GM23248 (cell line): ENCODE measurements at places on chromosomes 1 and 21.
A peak's percentile ranks its signal among the peaks of the same experiment; 100 is the strongest.

DNA sequence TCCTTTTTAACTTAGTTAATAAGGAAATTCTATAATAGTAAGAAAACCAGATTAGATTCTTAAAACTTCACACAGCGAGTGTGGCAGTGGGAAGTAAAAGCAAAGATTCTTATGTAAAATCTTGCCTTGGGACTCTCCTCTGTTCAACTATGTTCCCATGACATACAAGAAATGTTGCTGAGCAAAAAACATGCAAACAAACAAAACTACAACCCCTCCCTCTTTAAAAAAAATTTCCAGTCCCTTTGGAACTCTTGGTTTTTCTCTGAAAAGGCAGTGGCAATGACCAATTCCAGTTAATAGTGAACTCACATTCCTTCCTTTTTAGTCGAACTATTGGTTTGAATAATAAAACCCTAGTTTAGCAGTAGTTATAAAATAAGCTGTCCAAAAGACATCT is 453.1 kb upstream of the ZRANB2 start:
- DNase-seq = no peak

GRCh38 chr1:223031733-223032601 is 111.1 kb downstream of the TLR5 start:
- peak; percentile 96 for DNase-seq

DNA sequence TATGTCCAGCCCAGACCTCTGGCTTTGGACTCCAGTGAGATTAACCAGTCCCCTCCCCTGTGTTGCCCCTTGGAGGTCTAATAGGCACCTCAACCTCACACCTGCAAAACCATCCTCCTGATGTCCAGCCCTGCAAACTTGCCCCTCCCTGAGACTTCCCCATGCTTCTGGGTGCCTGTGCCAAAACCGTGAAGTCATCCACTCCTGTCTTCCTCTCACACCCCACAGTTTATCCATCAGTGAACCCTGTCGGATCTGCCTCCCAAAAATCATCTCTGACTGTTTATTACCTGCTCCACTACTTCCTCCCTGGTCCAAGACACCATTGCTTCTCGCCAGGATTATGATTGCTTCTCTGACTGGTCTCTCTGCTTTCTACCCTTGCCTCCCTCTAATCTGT is 31.7 kb upstream of the PADI1 start:
- no peak for DNase-seq

GRCh38 chr1:117301901-117302300 is 65.3 kb upstream of the MAN1A2 start:
- no peak for DNase-seq

DNA sequence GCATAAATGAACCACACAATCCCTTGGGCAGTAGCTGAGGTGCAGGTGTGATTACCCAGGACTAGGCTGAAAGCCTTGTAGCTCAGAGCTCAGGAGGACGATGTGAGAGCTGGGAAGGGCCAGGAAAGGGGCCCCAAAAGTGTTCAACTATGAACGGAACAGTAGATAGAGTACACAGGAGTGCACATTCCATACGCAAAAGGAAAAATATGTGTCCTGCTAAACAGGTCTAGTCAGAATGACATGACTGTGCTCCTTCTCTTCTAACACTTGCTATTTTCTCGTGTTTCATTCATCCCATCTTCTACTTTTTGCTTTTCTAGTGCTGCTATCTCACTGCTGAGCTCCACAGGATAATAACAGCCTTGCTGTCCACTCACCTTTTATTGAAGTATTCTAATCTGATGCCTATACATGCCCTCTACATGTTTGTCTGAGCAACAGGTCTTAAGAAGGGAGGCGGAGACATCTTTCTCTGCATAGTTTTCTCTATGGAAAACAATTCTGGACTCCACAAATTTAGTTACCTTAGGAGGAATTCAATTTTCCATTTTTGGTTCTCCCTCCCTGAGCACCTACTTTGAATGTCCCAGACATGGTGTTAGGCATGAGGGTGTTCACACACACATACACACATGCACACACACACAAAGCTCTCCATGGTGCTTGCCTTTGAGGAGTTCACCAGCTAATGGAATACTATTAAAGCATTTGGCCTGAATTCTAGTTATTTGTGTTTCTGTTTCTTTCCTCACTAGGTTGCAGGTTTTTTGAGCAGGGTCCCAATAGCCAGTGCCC is 3.4 kb downstream of the S100A10 start:
- peak; percentile 38 for DNase-seq

DNA sequence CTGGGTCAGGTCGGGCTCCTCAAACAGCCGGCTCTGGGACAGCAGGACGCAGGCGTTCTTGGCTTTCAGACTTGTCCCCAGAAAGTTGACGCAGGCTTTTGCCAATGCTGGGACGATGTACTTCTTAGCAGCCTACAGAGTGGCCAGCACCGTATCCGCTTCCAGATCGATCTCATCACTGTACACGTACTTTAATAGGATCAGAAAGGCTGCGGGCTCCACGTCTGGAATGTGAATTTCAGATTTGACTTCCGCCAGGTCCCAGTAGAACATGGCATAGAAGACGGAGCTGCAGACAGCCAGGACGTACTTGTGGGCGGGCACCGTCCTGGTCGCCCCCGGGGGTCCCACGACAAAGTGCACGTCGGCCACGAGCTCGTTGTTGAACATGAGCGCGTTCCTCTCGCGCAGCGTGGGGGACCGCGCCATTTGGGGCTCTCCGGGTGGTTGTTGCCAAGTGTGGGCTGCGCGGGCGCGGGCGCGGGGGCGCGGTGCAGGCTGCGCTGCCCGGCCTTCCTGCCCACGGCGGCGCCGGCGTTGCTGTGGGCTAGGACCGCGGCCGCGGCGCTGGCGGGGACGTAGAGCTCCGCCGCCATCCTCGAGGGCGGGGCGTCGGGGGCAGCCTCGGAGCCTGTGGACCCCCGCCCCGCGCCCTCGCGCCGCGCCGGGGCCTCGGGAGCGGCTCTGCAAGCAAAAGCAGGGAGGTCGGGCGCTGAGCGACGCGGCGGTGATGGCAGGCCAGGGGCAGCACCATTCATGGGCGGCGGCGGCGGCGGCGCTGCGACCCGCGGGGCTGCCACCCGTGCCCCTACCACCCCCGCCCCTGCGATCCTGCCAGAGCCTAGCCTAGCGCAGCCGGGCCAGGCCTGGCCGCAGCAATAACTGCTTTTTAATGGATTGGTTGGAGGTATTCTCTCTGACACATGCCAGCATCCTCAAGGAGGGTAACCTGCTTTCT is 10.6 kb downstream of the CNR2 start:
- DNase-seq = peak; percentile 29

DNA sequence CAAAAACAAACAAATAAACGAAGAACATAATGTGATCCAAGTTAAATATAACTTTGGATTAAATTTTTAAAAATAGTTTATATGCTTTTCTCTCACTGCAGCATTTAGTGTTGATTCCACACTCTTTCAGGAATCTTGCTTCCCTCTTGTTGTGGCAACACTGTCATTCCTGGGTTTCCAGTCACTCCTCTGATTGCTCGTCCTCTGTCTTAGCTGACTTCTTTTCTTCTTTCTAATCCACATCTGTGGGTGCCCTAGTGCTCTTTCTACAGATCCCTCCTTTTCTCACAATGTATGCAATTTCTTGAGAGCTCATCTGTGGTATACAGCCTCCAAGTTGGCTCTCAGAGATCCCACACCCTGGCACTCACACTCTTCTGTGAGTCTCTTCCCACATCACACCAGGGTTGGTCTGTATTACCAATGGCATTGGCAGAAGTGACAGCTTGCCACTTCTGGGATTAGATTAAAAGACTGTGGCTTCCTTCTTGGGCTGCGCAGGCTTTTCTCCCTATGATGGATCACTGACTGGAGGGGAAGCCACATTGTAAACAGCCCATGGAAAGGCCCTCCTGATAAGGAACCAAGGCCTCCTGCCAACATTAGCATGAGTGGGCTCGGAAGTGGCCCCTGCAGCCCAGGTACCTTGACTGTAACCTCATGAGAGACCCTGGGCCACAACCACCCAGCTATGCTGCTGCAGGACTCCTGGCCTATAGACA is 11.5 kb upstream of the MYOC start:
- DNase-seq = peak; percentile 72

DNA sequence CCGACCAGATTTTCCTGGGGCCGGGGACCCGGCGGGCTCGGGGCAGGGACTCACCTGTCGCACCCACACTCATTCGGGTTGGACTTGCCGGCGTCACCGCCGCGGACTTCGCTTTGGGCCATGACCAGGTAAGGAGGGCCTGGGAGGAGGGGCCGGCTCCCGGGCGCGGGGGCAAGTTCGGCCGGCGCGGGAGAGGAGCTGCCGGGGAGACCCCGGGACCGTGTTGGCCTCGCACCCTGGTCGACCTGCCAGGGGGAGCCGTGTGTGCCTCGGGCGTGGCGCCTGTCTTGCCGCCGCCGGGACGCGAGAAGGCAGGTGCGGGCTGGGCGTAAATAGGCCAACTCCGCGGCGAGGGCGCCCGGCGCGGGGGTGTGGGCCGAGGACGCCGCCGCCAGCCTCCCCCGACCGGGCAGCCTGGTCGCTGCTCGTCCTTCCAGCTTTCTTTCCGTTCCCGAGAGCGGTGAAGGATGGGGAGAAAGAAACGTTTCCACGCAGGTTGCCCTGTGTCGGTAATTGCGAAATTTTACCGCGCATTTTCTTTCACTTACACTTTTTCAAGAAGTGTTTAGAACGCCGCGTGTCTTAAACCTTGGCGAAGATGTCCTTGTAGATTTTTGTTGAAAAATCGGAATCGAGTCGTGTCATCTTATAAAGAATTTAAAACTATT is 558 bp downstream of the USP1 start:
- peak; percentile 54 for DNase-seq

GRCh38 chr1:5911871-5912271 is 80.4 kb downstream of the NPHP4 start:
- no peak for DNase-seq

DNA sequence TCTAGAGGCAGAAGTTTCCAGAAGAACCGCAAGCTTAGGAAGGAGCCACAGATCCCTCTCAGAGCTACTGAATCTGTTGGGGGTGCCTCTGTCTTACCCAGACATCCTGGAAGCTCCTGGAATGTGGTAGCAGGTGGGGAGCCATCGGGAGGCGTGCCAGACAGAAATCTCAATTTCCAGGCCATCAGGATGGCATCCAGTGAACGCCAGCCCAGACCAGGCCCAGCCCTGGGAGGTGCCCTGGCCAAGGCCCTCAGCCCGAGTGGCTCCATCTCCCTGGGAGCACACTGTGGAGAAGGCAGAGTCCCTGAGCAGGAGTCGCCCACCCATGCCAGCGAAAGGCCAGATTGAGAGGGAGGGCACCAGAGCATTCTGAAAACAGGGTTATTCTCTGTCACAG is 2.5 kb downstream of the ABCA4 start:
- DNase-seq = no peak

DNA sequence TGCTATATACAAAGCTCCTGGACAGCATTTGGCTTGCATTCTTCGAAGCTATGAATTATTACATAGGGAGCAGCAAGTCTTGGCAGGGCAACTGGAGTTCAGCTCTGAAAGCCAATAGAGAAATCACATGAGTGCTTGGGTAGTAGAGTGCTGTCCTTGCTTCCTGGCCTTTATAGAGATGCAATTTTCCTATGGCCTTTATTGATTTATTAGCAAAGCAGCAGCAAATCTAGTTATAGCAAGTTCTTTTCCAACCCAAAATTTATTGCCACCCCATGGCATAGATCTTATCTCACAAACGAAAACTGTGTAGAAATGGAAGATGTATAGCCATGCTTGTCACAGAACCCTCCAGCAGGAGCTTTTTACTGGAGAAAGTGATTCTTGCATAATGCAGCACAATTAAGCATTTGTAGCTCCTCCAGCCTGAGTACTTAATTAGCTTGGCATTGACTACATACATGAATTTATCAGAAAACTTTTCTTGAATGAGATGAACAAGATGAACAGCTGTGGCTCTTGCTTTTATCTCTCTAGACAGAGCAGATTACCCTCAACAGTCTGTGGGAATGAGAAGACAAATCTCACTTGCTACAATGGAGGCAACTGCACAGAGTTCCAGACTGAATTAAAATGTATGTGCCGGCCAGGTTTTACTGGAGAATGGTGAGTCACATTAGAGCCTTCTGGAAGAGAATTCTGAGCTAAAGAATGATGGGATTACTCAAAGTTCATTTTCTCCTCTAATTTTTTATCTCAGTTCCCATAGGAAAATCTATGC is 170.1 kb downstream of the CRB1 start:
- DNase-seq = peak; percentile 46

GRCh38 chr1:3381901-3382300 is 72.6 kb upstream of the ARHGEF16 start:
- no peak for DNase-seq

DNA sequence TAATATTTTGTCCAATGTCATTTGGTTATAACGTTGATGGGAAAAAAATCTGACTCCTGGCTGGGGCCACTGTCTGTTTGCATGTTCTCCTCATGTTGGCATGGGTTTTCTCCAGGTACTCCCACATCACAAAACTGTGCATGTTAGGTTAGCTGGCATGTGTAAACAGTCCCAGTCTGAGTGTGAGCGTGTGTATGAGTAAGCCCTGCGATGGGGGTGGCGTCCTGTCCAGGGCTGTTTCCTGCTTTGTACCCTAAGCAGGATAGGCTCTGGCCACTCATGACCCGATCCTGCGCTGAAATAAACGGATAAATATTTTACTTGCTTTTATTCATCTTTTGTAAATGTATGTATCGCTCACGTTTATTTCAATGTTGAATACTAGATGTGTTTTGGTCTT is 13.5 kb downstream of the EFCAB14 start:
- DNase-seq = no peak

DNA sequence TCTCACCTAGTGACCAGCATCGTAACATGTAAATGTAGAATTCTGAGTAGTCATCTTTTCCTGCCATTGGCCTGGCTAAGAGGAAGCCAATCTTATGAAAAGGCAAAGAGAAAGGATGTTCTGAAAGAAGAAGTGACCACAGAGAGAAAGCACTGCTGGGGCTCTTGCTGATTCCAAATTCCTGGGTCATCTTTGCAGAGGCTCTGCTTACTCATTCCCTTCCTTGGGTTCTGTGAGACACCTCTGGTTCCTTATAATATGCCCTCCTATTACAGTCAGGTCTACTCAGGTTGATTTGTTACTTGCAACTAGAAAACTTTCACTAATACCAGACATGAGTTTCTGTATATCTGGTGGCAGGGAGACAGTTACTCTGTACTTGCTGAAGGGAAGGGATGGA is 198.8 kb upstream of the C8B start:
- DNase-seq = peak; percentile 54

GRCh38 chr21:31414263-31415000 is 70.4 kb upstream of the TIAM1 start:
- DNase-seq = no peak

DNA sequence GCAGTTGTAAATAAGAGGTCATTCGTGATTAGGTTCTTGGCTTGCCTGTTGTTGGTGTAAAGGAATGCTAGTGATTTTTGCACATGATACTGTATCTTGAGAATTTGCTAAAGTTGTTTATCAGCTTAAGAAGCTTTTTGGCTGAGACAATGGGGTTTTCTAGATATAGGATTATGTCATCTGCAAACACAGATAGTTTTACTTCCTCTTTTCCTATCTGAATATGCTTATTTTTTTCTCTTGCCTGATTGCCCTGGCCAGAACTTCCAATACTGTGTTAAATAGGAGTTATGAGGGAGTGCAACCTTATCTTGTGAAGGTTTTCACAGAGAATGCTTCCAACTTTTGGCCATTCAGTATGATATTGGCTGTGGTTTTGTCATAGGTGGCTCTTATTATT is 576.1 kb upstream of the RGS18 start:
- no peak for DNase-seq
